ENCODE measurements at places on chromosomes 1 and 21.

GRCh38 chr1:210781652-210782051 lies 352.3 kb downstream of the KCNH1 start:
- DNase-seq: no peak

GRCh38 chr1:242876030-242876429 lies 351.5 kb upstream of the PLD5 start:
- no peak for DNase-seq

DNA sequence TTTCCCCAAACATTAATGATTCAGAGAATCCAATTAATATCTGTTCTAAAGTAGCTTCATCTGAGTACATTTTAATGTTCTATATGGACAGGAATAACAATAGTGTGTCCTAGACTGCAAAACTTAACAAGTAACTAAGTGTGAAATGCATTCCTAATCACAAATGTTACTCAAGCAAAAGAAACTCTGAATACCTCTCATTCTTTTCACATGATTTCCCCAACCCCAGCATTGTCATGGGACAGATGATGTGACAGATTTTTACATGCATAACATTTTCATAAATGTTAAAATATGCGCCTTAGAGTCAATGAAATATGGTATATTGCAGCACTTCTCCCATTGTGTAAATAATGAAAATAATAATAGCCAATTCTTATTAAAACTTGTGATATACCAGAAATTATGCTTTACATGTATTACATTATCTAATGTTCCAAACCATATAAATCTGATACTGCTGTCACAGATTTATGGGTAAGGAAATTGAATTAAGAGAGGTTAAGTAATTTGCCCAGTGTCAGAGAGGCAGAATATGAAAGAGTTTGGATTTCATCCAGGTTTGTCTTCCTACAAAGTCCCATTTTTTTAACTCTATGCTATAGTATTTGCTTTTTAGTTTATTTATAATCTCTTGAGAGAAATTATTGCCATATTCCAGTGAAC lies 269.4 kb downstream of the LRRC7 start:
- DNase-seq: no peak

GRCh38 chr21:45088116-45088515 lies 13.7 kb downstream of the ADARB1 start:
- DNase-seq: no peak

DNA sequence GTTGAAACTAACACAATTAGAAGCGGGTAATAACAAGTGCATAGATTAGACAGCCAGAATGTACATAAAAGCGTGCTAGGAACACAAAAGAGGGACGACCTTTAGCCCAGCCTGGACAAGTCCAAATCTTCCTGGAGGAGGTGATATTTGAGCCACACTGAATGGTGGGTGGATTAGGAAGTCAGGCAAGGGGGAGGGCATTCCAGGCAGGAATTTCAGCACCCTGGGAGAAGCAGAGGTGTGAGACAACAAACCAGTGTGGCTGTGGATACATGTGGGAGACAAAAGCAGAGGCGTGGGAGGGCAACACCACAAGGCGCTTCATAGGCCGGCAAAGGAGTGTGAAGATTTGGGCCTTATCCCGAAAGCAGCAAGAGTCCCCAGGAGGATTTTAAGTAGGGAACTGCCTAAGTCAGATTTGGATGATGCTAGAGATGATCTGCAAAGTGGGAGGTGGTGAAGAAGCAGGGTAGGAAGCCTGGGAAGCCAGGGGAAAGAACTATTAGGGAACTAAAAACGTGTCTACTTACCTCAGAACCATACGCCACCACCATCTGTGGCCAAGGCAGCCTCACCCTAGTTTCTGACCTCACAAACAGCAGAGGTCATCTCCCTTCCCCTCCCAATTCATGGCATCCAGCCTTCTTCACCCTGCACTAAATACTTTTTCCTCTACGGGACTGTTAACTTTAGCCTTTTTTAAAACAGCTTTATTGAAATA lies 81.8 kb downstream of the GLUL start:
- no peak for DNase-seq

DNA sequence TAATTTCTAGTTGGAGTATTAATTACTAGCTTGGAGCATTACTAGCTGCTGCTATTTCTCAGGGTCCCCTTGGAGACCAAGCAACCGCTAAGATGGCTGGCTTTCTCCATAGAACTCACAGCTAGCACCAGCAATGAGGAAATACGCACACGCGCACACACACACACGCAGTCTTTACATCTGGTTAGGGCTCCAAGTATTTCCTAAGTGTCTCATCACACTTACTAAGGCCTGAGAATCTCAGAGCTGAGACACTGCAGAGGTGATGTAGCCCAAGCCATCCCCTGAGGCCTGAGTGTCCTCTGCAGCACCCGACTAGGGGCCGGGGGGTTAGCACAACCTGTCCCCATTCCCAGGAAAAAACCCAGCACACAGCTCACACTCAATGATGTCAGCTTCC lies 42.5 kb downstream of the ITPKB start:
- no peak for DNase-seq

DNA sequence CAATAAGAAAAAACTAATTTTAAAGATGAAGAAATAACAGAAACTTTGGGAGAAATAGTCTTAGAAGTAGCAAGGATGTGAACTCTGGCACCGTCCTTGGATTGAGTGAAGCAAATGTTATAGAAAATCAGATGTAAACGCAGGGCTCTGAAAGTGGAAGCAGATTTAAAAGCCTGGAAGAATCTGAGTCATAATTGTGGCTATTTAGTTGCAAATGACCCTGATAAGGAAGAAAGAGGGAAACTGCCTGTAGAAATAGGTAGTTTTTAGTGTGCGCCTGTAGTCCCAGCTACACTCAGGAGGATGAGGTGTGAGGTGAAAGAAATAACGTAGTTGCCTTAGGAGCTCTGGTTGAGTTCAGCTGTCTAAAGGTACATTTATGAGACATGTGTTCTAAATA lies 101.0 kb downstream of the NGF start:
- no peak for DNase-seq

DNA sequence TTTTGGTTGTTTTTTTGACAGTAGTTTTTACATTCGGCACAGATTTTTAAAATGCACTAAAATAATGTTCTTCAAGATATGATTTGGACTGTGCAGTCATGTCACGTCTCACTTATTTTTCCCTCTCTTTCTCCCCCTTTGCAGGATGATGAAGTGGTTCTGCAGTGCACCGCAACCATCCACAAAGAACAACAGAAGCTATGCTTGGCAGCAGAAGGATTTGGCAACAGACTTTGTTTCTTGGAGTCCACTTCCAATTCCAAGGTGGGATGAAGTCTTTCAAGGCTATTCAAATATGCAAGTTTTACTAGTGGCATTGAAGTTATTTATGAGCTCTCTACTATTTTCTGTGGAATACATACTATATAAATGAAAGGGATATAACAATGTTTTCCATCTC lies 228.4 kb downstream of the RYR2 start:
- no peak for DNase-seq

- no peak for DNase-seq
Observed at GRCh38 chr1:166174108-166174507, 7.3 kb upstream of the FAM78B start.

GRCh38 chr21:41460578-41461527 lies 34.8 kb downstream of the MX1 start:
- no peak for DNase-seq

GRCh38 chr1:240287722-240288121 lies 196.0 kb downstream of the FMN2 start:
- no peak for DNase-seq

- DNase-seq: no peak
Observed at GRCh38 chr1:9705337-9706093, 54.0 kb downstream of the PIK3CD start.

DNA sequence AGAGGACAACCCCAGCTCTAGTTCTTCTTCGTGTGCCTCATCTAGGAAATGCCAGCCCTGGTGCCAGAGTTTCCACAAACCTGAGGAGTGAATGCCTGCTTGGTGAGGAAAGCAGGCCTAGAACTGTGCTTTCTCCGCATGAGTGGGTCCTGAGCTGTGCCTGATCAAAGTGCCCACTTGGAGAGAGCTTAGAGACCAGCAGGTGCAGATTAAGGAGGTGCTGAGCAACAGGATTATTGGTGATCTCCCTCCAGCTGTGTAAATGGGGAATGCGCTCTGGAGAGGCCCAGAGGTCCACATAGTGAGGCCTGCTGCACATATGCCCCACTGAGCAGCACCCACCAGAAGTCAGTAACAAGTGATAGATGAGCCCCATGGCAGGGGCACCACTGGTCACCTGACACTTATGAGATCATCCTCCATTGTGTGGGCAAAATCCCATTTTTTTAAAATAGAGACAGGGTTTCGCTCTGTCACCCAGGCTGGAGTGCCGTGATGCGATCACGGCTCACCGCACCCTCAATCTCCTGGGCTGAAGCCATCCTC lies 127.2 kb upstream of the ZC3H12A start:
- DNase-seq: no peak
